ENCODE measurements at places on chromosomes 6 and 20. TPM values are rescaled to one million over a fixed set of nuclear protein-coding genes. Genes with fewer than 3 reads are reported as not detected.

DNA sequence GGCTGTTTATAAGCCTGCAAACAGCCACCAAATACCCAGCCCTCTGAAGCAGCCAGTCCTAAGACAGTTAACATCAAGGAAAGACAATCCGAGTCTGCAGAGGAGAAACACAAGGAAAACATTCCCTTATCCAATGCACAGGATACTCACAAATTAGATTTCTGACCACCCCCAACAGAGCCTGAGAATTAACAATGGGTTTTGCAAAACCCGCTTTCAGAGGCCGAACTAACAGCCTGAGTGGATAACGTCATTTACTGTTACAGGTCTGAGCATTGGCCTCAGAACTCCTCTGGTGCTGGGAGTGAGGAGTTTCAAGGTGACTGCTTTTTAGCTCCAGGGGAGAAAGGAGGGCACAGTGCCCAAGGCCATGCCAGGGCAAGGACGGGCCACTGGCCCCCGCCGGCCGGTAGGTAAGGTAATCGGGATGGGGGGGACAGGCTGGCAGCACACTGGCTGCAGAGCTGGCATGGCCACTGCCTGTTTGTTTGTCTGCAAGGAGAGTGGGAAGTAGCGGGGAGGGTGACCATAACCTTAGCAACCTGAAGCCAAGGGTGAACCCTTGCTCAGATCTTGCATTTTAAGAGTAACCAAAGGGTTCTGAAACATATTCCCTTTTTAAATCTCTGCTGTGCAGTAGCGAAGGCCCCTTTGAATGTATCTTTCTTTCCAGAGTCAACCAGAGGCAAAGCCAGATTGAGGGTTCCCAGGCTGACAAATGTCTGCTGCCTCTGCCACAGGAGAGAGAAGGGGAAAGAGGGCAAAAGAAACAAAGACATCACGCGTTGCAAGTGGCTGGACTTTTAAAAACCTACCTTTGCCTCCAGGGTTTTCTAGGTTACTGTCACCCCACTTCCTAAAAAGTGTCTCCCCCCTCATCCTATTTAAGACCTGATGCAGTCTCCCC lies 3.9 kb downstream of the ZMYND8 start:
- H3K4me3 ChIP-seq, result no peak overlapping the region
- peaks cover 6% of the 10 kb centered on the region for H3K27me3 ChIP-seq
- H3K27ac ChIP-seq, result no peak overlapping the region
- H3K36me3 ChIP-seq, result no peaks in the 10 kb centered on the region
- peaks cover 27% of the 10 kb centered on the region for H3K4me1 ChIP-seq

GRCh38 chr6:111898452-111898851 lies 25.2 kb upstream of the FYN start:
- no peaks in the 10 kb centered on the region for H3K36me3 ChIP-seq
- no peak for DNase-seq
- H3K27ac ChIP-seq, result no peak overlapping the region
- H3K27me3 ChIP-seq, result peaks cover 2% of the 10 kb centered on the region

DNA sequence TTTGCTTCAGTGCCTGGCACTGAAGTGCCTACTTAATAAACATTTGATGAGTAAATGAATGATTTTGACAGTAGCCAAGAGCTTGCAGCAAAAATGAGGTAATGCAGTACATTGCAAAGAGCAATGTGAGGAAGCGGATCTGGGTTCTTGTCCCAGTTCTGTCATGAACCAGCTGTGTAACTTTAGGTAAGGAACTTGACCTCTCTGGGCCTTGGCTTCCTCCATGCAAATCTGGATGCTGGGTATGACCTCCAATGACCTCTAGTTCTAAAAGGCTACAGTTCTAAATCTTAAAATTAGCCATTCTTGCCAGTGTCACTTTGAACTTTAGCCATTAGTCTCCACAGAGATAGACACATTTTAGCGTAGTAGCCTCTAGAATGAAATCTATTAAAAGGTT lies 3.6 kb upstream of the SAMD5 start:
- no peak overlapping the region for H3K4me3 ChIP-seq
- H3K27me3 ChIP-seq, result peaks cover 9% of the 10 kb centered on the region
- H3K27ac ChIP-seq, result no peak overlapping the region
- no peaks in the 10 kb centered on the region for H3K36me3 ChIP-seq
- DNase-seq, result no peak

DNA sequence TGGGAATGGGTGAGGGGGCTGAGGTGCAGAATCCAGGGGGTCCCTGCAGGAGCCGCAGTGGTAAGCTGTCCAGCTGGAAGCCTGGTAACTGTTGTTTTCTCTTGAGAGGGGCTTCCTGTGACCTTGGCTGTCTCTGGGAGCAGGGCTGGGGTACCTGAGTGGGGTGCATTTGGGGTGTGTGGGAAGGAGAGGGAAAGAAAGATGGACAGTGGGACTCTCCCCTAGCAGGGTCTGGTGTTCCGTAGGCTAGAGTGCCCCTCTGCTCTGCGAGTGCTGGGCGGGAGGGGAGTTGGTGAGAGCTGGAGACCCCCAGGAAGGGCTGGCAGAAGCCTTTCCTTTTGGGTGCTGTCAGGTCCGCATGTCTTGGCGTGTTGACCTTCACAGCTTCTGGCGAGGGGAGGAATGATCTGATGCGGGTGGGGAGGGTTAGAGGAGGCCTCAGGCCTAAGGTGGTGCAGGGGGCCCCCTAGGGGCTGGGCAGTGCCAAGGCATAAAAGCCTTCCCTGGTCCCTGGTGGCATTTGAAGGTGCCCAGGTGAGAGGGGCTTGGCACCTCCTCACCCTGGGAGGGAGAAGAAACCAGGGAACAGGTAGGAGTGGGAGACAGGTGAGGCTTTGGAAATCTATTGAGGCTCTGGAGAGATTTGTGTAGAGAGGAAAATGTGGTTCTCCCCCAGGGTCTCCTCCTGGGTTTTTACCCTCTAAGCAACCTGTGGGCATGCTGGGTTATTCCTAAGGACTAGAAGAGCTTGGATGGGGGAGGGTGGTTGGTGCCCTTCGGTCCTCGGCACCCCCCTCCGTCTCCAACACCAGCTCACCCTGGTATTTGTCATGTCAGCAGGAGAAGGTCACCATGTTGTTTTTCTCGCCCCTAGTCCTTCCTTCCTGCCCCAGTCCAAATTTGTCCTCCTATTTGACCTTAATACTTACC lies 3.3 kb downstream of the VEGFA start:
- H3K36me3 ChIP-seq, result no peaks in the 10 kb centered on the region
- peaks cover 9% of the 10 kb centered on the region for H3K4me1 ChIP-seq
- peak overlapping the region; percentile 88 for H3K4me3 ChIP-seq
- DNase-seq, result no peak
- H3K27ac ChIP-seq, result no peak overlapping the region
- H3K27me3 ChIP-seq, result peaks cover 19% of the 10 kb centered on the region

Gene ID4
- 6.3 TPM for total RNA-seq

Gene WFDC12
- not detected for total RNA-seq

DNA sequence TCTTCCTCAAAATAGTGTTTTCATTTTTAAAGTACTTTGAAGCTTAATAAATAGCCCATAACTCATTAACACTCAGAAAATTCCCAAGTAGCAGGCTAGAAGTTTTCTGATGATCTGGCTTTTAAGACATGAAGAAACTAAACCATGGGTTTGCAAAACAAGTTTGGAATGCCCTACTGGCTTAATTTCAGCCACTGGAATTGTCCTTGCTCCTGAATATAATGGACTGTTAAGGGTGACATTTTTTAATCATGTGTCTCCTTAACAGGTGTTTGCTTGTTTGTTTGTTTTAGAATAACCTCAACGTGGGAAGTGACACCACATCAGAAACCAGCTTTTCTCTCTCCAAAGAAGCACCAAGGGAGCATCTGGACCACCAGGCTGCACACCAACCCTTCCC lies 49.1 kb downstream of the ISM1 start:
- H3K36me3 ChIP-seq, result no peaks in the 10 kb centered on the region
- no peak overlapping the region for H3K27ac ChIP-seq
- H3K4me3 ChIP-seq, result no peak overlapping the region

Gene GSTA1
- total RNA-seq, result not detected

DNA sequence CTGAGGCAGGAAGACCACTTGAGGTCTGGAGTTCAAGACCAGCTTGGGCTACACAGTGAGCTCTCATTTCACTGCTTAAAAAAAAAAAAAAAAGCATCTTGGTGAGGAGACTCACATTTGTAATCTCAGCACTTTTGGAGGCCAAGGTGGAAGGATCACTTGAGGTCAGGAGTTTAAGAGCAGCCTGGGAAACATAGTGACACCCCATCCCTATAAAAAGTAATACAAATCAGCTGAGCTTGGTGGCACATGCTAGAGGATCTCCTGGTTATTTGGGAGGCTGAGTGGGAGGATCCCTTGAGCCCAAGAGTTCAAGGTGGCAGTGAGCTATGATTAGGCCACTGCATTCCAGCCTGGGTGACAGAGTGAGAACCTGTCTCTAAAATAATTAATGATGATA lies 29.4 kb upstream of the SYNCRIP start:
- peaks cover 2% of the 10 kb centered on the region for H3K27me3 ChIP-seq
- H3K4me1 ChIP-seq, result peaks cover 20% of the 10 kb centered on the region
- no peak for DNase-seq

- no peaks in the 10 kb centered on the region for H3K36me3 ChIP-seq
- H3K4me3 ChIP-seq, result no peak overlapping the region
- H3K4me1 ChIP-seq, result no peaks in the 10 kb centered on the region
- no peak for DNase-seq
Observed at GRCh38 chr6:99689916-99690685, 83.5 kb downstream of the PRDM13 start.

Gene CYP39A1
- 0.17 TPM for total RNA-seq

Gene PHACTR3
- total RNA-seq, result 37.0 TPM

Gene HIVEP2
- total RNA-seq, result 2.6 TPM

DNA sequence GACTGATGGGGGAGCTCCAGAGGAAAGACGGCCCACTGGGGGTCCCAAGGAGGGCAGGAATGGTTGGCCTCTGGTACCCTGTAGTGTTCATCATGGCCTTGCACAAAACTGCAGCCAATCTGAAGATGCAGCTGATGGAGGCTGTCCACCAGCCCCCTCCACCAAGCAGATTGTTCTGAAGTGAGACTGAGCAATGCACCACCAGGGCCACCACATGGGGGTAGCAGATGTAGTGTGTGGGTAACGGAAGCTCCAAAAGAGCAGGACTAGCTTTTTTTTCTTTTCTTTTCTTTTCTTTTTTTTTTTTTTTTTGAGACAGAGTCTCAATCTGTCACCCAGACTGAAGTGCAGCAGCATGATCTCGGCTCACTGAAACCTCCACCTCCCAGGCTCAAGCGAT lies 181.0 kb upstream of the MYLIP start:
- H3K27ac ChIP-seq, result no peak overlapping the region
- H3K4me3 ChIP-seq, result no peak overlapping the region
- no peak for DNase-seq
- peaks cover 19% of the 10 kb centered on the region for H3K4me1 ChIP-seq

All from glutamatergic neuron (in vitro differentiated cells).